ENCODE measurements at places on chromosomes 7 and 10.

DNA sequence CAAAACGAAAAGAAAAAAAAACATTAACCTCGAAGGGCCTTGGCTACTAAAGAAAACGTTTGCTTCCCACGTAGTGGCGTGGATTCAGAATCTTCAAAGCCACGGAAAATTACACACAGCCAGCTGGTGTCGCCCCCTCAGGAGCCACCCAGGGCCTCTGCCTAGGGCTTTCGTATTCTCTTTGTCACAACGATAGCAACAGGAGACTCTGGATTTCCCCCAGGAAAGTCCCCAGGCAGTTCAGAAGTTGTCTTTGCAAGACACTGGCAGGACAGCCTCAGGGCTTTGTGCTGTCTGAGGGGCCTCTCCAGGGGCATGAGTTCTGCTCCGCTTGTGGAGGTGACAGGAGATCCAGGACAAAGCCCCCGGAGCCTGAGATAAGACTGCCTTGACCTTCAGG lies 150.2 kb upstream of the INSYN2A start:
- no peak for DNase-seq

- DNase-seq: no peak
Observed at GRCh38 chr7:159281573-159281972, 136.9 kb upstream of the VIPR2 start.

DNA sequence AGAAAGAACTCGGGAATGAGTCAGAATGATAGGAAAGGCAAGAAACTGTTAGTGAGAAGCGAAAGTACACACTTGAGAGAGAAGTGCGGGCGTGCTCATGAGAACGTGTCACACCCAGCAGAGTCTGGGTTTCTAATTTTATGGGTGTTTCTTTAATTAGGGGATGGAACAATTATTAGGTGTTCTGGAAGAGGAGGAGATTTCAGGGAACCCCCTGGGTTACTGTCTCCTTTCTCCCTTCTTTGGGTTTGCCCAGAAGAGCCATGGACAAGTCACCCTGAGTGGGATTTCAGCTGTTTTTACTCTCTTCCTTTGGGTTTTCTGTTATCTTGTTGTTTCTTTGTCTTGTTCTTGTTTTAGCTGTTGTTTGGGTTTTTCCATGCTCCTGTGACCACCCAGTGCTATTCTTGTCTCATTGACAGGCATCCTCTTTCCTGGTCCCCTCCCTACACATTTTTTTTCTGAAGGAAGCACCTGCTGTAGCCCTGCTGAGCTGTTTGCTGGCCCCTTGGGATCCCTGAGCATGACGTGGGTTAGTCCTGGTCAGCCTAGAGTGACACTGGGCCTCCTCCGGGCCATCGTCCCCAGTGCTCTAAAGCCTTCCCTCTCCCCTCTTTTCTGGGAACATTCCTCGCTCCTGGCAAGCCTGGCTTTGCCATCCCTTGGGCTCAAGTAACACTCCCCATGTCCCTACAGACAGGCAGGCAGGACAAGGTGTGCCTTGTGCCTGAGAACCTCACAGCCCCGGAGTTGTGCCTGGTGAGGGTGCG lies 3.5 kb downstream of the SH2D4B start:
- DNase-seq: no peak

GRCh38 chr10:23793577-23793976 lies 354.7 kb downstream of the OTUD1 start:
- DNase-seq: no peak

GRCh38 chr7:155259866-155260497 lies 37.7 kb upstream of the INSIG1 start:
- no peak for DNase-seq

DNA sequence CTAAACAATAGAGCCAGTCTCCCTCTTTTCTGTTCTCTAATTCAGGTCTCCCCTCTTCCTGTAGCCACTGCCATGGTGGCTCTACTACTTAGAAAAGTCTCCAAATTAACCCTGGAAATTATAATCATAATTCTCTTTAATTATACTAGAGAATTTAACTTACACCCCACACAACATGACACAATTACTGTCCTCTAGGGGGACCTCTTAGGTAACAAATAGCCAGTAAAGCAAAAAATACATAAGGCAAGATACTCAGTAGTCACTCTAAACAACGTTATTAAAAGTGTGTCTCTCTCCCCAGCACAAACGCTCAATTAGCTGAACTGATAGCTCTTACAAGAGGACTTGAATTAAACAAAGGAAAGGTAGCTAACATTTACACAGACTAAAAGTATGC lies 44.3 kb upstream of the ZNF107 start:
- no peak for DNase-seq

- DNase-seq: no peak
Observed at GRCh38 chr7:94396596-94396995, 1.9 kb downstream of the COL1A2 start.

DNA sequence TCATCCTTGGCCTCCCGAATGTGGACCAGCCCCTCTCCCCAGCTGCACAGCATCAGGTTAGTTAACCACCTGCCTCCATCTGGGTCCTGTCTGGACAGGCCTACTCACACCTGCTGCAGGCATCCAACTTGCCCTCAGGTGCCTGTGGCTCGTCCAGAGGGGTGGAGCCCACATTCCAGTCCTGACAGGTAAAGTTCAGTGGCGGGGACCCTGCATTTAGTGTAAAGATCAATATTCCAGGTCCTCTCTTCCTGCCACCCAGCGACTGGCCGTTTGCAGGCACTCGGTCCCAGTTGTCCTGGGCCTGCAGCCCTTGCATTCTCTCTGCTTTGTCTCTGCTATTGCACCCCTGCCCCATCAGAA lies 15.0 kb downstream of the HTRA1 start:
- DNase-seq: no peak

GRCh38 chr7:114874170-114874569 lies 47.7 kb upstream of the MDFIC start:
- DNase-seq: no peak

DNA sequence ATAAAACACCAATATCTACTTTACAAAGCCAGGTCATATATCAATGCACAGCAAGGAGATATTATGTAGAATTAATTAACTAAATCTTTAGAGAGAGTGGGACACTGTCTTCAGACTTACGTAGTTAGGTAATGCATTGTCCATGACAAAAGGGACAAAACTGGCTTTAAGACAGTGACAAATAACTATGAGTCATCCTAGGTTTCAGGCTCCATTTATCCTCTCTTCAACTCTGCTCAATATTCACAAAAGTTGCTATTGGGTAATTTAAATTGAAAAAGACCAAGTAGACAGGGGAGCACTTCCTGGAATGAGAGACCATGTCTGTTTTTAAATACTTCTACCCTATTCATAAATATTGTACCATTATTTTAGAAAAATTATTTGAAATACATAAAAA lies 464.5 kb downstream of the ARL4A start:
- DNase-seq: no peak

GRCh38 chr10:10332786-10333185 lies 684.9 kb upstream of the CELF2 start:
- DNase-seq: no peak

GRCh38 chr7:46169384-46169755 lies 248.3 kb upstream of the IGFBP3 start:
- no peak for DNase-seq

DNA sequence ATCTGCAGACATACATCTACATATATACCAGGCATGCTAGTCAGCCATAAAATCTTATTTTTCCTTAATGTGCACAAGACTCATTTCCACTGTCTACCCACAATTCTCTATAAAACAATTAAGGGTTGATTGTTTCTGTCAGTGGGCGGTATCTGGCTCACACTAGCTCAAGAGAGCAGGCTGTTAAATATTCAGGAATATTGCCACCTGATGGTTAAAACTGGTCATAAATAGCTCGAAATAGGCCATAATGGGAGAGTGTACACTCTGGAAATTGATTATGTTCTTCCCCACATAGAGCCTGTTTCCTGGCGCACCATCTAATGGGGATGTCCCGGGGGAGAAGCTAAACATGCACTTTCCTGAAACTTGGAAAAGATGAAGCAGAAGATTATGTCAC lies 620.6 kb upstream of the ANKRD30A start:
- DNase-seq: no peak
